ENCODE measurements at places on chromosomes 13 and 19.

DNA sequence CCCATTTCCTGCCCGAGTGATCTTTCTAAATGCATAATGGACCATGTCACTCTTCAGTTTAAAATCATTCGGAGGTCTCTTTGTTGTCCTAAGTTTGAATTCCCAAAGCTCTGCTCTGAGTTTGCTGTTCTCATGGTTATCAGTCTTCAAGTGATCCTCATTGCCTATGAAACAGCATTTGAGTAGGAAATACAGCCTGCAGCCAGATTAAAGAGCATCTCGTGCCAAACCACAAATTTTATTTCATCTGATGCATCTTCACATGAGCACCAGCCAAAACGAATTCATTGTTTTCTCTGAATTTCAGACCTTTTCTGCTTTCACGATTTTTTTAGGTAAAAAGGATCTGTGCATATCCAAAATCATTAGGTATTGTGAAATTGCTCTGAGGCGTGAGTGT, 299.6 kb downstream of the TDRD3 start:
- DNase-seq: no peak

- DNase-seq: no peak
Measured at GRCh38 chr19:16030964-16031871, 45.1 kb upstream of the TPM4 start.

DNA sequence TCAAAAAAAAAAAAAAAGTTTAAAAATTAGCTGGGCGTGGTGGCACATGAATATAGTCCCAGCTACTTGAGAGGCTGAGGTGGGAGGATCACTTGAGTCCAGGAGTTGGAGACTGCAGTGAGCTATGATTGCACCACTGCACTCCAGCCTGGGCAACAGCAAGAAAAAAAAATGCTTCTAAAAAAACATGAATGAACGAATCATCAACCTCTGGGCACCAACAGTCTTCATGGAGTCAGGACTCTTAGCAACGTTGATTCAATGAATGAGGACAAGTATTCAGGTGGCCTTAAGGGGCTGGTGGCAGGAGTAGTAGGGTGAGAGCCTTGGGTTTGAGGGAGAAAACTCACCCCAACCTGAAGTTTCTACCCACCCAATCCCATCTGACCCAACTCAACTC, 20.6 kb upstream of the OLFM2 start:
- no peak for DNase-seq

DNA sequence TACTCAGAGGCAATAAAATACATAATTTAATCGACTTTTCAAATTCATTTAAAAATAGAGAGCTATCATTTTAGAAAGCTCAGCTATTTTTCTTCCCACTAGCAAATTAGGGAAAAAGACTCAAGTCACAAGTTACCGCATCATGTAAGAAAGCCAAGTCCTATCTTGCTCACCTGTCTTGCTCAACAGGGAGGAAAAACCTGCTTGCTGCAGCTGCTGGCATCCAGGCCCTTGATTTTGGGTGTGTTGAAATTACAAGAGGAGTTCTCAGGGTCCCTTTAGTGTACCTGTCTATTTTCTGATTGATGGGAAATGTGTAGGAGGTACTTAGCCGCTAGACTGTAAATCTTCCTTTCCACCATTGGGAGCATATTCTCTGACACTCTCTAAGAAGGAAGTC, 22.2 kb downstream of the SLC10A2 start:
- no peak for DNase-seq

DNA sequence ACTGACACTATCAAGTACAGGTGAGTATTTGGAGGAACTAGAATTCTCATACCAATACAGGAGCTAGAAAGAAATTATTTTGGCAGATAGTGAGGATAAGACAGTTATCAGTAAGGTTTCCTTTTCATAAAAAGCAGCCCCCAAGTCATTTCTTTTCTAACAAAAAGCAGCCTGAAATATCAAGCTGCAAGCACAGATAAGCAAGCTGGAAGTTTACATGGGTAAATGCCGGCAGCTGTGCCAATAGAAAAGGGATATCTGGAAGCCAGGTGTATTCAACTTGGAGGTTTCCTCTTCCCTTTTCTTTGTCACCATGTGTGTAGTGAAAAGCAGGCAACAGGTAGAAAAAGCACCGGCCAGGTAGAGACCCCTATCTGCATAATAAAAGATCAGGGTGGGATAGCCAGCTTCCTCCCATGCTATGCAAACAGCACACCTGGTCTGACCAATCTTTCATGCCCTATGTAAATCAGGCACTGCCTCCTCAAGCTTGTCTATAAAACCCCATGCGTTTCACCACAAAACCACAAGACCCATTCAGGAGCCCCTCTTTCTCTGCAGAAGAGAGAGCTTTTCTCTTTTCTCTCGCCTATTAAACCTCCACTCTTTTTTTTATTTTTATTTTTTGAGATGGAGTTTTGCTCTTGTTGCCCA, 22.9 kb downstream of the CYP4F2 start:
- no peak for DNase-seq

DNA sequence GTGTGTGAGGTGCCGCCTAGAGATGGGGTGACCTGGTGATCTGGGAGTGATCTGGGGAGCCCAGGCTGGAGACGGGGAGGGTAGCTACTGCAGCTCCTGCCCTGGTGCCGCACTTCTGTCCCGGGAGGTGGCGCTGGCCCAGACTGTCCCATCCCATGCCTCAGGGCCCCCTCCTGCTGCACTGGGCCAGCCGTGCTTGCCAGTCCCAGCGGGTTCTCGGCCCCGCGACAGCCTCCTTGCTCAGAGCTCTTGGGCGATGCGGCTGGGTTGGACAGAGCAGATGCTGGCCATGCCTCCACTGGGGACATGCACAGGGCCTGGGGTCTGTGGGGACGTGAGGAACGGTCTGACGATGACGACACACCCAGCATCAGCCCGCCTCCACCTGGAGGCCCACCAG, 2.5 kb downstream of the RAX2 start:
- no peak for DNase-seq

GRCh38 chr13:42073683-42074082, 25.2 kb downstream of the DGKH start:
- no peak for DNase-seq

GRCh38 chr13:63696055-63696454, 2280.4 kb upstream of the PCDH20 start:
- peak; percentile 54 for DNase-seq

GRCh38 chr13:78593652-78594455, 9.5 kb downstream of the POU4F1 start:
- DNase-seq: no peak

DNA sequence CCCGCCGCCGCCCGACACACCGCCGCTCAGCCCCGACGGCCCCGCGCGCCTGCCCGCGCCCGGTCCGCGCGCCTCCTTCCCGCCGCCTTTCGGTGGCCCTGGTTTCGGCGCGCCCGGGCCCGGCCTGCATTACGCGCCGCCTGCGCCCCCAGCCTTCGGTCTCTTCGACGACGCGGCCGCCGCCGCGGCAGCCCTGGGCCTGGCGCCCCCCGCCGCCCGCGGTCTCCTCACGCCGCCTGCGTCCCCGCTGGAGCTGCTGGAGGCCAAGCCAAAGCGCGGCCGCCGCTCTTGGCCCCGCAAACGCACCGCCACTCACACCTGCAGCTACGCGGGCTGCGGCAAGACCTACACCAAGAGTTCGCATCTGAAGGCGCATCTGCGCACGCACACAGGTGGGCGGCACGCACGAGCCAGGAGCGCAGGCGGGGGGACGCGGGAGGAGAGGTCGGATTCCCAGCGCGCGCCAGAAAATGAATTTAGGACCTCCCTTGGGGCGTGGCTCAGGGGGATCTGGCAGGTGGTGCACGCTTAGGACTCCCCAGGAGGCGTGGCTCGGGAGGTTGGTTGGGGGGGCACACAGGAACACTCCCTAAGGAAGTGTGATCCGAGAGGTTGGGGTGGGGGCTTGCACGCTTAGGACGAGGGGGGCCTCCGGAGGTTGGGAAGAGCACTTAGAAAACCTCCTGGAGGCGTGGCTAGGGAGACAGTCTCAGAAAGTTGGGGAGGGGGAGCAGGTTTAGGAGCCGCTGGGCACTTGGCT, 1.2 kb downstream of the KLF2 start:
- no peak for DNase-seq

DNA sequence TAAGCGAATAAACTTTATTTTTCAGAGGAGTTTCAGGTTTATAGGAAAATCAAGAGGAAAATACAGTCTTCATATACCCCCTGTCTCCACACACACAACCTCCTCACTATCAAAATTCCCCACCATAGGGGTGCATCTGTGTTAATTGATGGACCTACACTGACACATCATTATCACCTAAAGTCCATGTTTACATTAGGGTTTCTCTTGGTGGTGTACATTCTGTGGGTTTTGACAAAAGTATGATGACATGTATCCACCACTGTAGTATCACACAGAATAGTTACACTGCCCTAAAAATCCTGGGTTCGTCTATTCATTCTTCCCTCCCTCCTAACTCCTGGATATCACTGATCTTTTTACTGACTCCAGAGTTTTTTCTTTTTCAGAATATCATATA, 654.2 kb downstream of the UQCRFS1 start:
- DNase-seq: no peak

GRCh38 chr19:7456964-7457541, 31.8 kb downstream of the PEX11G start:
- no peak for DNase-seq

- peak; percentile 8 for DNase-seq
Measured at GRCh38 chr13:37074703-37075102, 15.2 kb upstream of the SUPT20H start.

DNA sequence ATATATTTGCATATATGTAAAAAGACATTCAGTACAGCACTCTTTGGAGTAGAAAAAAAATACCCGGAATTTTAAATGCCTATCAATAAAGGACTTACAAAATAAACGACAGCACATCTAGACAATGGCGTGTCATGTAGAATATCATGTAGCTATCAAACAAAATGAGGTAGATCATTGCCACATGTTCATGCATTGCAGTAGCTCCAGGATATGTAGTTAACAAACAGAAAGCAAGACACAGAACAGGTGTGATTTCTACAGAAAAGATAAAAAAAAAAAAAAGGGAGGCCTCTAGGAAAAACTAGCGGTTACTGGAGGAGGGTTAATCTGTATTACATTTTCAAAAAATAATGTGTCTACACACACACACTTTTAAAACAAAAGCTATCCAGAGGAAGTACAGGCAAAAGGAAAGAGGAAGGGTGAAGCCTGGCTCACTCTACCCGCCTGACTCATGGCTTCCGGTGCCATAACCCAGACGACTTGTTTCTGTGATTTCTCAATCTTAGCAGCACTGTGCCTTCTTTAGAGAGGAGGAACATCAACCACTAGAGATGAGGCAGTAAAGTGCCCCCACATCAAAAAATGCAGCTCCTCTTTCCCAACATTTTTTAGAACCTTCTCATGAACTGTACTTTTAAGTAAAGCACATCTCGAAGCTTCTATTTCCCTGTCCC, 6.9 kb downstream of the KCTD12 start:
- DNase-seq: no peak

DNA sequence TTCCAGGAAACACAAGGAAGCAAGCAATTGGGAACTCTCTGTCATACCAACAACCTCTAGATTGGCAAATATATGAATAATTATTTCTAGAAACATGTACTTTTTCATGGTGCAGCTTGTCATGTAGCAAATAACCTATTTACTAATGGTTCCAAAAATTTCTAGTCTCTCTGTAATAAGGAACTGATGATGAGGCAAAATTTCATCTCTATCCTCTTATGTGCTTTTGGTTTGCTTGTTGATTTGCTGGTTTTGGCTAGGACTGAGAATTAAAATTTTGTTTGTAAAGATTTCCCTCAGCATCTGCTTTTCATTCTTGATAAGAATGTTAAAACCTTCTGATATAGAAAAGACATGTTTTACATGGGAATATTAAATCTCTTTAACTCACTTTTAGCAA, 123.2 kb upstream of the UFM1 start:
- DNase-seq: no peak

GRCh38 chr13:99270518-99270917, 12.3 kb upstream of the GPR18 start:
- DNase-seq: no peak

DNA sequence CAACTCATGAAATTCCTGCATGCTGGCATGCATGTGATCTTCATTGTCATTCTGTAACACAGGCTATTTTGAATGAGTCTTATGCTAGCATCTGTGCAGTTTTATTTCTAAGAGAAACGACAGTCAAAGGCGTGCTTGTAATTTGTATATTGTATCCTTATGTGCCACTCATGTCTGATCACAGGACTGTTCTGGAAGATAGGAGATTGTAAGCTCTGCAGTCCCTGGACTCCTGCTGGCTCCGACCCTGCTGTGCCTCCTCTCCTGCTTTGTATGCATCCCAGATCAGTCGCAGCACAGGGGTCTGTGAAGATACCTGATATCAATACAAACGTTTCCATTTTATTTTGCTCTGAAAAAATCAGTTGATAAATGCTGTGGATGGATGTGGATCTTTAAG, 653.1 kb downstream of the LIG4 start:
- DNase-seq: no peak

DNA sequence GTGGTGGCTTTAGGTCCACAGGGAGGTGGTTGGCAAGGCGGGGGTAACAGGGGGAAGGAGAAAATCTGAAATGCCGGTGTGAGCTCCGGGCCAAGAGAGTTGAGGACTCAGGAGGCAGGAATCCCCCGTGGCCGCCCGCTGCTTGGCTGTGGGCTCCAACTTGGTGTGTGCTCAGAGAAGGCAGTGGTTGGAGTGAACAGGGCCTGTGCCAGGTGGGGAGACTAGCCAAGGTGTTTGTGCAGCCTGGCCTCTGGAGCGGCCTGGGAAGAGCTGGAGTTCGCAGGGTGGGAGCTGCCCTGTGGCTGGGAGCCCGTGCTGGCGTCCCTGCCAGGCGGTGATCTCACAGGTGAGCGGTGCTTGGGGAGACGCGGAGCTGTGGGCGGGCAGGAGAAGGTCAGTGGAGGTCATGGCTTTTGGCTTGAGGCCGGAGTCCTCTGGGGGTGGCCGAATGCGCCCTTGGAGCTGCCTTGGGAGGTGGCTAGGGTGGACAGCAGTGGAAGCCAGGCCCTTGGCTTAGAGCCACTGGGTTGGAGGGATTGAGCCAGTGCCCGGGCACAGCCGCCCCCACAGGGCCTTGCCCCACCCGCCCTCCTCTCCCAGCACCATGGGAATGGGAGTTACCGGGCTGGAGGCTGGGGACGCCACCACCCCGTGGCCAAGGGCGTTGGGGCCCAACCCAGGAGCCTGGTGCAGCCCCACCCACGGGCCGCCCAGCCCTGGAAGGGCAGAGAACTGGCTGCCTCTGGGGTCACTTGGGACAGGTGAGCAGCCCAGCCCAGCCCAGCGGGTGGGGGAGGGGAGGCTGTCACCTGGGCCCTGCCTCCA, 7.1 kb upstream of the CIRBP start:
- no peak for DNase-seq

DNA sequence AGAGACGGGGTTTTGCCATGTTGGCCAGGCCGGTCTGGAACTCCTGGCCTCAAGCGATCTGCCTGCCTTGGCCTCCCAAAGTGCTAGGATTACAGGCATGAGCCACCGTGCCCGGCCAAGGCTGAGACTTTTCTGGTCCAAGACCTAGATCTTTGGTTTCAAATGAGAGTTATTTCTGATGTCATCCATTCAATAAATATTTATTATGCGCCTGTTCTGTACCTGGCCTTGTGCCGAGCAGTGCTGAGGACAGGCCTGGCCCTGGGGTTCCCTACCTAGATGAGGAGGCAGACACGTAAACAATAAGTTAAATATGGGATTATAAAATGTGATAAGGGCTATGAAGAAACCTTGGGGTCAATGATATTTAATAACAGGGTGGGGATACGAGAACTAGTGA, 4.5 kb downstream of the RELB start:
- no peak for DNase-seq

Data from BJ (cell line).